IPS-NIHi11 (cell line): ENCODE measurements at places on chromosomes 13 and 19.

DNA sequence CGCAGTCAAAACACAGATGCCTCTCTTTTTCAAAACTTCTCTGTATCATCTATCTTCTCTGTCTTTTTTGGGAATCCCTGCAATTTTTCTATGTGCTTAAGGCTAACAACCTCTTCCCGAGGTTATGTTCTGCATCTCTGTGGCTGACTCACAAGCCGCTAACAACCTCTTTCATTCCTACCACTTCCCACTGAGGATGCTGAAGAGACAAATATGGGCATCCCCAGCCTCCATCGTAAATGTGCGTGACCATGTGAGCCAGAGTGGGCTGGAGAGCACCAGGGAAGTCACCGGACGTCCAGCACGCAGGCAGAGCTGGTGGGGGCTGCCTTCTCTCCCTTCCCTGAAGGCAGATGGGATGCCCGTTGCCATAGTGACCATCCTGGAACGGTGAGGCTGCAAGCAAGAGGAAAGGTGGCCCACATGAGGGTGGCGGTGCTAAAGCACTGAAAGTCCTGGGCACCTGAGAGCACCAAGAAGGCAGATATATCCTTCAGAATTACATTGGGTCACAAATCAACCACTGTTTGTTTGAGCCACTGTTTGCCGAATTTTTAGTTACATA, 122.8 kb downstream of the SHISA2 start:
- DNase-seq: no peak

GRCh38 chr19:38036707-38037611, 130.0 kb downstream of the SIPA1L3 start:
- no peak for DNase-seq

- DNase-seq: no peak
These were observed 74.9 kb downstream of the SIPA1L3 start for GRCh38 chr19:37981785-37982475.

DNA sequence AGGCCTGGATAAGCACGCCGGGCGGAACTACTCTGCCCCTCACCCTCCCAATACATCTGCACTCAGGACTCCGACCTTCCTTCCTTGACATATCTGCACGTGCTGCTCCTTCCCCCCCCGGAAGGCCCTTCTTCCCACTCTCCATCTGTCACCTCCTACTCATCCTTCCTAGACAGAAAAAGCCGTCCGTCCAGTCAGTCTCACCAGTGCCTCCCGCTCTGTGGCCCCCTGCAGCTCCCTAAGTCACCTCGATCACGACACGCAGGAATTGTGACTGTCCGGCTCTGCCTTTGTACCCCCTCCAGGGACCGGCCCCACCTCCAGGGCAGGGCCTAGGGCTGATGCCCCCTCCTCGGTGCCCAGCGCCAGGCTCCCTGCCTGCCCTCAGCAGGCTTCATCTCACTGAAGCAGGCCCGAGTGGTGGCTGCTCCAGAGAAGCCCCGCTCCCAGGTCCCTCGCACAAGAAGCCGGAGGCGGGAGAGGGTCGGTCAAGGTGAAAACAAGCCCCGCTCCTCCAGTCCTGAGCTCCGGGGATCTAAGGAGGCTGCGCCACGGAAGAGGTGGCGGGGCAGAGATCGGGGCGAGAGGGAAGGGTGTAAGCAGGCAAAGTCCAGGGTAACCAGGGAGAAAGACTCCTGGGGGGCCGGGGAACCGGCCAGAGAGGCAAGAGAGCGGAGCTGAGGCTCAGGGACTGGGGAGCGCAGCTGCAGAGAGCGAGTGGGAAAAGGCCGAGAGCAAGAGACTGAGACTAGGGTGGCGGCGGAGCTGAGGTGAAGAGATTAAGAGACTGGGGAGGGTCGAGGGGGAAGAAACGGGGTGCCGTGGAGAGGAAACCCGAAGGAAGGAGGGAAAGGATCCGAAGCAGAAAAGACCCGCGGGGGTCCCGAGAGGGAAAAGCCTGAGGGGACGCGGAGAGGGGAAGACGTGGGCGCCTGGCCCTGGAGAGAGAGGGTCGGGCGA, 1.1 kb downstream of the PPP6R1 start:
- peak; percentile 47 for DNase-seq
